HL-60 (cell line): ENCODE measurements at places on chromosomes 12 and 14.

- DNase-seq: no peak
Observed at GRCh38 chr14:64779472-64779871, 75.2 kb downstream of the PLEKHG3 start.

DNA sequence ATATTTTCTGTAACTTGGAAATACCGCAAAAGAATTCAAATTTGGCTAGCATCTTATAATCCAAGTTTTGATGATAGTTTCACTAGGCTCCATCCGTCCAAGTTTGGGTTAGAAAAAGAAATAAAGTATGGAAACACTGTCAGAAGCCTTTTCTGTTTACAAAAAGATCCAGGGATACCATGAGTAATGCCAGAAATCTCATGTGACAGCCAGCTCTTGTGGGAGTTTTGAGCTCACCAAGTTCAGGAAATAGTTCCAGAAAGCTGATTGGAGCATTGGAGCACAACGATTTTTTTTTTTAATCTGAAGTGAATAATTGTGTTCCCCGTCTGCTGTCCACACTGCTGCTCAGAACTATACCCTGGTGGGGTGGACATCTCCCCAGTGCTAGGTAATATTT, 229.7 kb upstream of the NPAS3 start:
- no peak for DNase-seq

- DNase-seq: peak; percentile 15
Observed at GRCh38 chr14:98138666-98139065, 1133.3 kb downstream of the BCL11B start.

DNA sequence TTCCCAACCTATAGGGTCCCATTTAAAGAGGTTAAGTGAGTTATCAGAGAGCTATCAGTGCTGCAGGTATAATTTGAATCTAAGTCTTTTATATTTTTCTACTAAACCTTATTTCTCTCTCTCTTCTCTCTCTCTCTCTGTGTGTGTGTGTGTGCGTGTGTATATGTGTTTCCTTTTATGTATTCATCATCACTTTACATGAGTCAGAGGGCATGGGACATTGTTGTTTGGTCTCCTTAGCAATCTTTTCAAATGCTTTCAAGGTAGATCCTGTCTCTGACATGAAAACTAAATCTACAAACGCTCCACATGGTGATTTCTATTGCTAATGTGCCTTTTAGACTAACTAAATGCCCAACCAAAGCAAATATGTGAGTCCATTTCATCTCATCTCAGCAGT, 459.7 kb downstream of the BTG1 start:
- DNase-seq: no peak

DNA sequence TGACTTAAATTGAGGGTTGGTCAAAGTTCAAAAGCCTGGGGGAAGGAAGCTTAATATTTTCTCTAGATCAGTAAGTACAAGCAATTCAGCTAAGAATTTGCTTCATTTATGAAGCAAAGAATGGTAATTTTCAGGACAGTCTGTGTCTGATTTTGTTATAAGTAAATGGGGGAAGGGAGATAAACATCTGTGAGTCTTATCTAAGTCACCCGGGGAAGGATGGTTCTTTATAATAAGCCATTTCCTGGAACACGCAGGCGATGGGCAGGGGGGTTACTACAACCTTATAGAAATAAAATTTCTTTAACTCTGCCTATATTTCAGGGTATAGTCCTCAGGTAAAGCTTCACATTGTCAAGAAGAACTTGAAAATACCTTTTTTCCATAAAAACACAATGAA, 42.9 kb downstream of the HELB start:
- no peak for DNase-seq

DNA sequence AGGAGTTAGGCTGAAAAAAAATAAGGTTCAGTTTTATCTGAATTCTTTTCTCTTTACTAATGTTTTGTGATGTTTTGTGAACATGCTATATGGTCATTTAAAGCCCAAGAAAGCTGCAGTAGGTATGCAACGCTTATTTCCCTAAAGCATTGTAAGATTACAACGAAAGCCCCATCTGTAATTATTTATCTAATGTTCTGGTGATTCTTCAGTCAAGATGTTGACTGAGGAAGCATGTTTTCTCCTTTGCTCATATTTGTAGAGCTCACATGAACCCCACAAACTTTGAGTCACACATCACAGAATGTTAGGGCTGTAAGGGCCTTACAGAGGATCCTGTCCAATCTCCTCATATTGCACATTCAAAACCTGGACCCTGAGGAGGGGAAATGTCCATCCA, 3.2 kb upstream of the TUBA1C start:
- DNase-seq: no peak

- no peak for DNase-seq
Observed at GRCh38 chr14:68137704-68138619, 318.4 kb downstream of the RAD51B start.

- no peak for DNase-seq
Observed at GRCh38 chr12:127987199-127987901, 279.6 kb upstream of the TMEM132C start.

DNA sequence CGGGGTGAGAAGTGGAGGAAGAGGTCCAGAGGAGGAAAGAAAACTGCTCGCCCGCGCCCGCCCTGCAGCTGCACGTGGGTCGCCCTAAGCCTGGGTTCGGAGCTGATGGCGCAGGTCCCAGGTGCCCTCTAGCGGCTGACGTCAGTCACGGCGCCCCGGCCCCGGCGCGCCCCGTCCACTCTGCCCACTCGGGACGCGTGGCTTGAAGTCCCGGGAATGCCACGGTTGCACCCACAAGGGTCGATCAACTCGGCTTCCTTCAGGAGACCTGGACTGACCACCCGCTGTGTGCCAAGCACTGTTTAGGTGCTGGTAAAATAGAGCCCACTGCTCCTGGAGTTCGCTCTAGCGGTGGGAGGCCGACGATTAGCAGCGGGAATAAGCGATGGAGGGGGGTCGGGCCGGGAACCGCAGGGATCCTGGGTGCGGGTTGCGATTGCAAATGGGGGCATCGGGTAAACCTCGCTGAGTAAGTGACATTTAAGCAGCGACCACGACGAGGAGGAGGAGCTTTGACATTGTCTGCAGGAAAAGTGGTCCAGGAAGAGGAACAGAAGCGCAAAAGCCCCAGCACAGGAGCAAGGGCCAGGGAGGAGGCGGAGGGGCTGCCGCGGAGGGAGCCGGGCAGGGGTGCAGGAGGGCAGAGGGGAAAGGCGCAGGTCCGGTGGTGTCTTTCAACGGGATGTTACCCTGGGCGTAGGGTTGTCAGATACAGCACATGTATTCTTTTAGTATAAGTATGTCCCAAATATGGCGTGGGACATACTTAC, 5.1 kb upstream of the ZNF839 start:
- DNase-seq: peak; percentile 76

DNA sequence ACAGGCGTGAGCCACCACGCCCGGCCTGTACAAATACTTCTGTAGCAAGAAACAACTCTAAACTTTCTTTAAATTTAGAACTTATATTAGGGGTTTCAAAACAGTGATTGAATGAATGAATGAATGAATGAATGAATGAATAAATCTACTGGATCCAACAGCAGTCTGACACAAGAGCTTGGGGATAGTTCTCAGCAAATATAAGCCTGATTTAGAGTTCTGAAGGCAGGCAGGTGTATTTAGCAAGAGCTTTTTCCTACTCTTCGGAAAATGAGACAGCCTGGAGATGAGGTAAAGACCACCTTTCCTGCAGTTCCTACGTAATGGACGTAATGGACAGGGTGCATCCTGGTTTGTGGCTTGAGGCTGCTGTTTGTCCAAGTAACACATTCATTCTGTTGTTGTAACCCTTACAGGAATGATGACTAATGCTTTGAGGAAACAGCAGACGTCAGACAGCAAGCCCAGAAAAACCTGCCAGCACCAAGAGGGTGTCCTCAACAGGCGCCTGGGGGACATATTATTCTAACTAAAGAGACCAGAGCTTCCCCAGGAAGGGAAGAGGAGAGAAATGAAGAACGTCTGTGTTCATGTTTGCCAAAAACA, 277.4 kb upstream of the SOX5 start:
- DNase-seq: no peak

GRCh38 chr14:69586404-69586803, 11.7 kb upstream of the CCDC177 start:
- DNase-seq: no peak

DNA sequence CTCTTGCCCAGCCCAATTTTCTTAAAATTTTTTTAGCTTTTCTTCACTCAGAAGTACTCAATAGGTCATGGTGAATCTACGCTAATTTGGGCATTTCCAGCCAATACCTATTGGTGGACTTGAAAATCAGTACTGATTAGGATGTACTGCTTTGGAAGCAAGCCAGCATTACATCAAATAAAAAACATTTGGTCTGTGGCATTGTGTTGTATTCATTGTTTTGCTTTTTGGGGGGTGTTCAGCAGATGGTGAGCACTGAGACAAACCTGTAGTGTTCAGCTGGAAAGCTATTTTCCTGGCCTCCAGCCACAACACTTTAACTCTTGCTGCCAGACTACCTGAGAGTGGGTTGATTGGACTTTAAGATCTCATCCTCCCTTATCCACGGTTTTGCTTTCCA, 4.0 kb downstream of the MAPKAPK5 start:
- no peak for DNase-seq

GRCh38 chr12:100706033-100706432, 88.5 kb upstream of the ANO4 start:
- no peak for DNase-seq

DNA sequence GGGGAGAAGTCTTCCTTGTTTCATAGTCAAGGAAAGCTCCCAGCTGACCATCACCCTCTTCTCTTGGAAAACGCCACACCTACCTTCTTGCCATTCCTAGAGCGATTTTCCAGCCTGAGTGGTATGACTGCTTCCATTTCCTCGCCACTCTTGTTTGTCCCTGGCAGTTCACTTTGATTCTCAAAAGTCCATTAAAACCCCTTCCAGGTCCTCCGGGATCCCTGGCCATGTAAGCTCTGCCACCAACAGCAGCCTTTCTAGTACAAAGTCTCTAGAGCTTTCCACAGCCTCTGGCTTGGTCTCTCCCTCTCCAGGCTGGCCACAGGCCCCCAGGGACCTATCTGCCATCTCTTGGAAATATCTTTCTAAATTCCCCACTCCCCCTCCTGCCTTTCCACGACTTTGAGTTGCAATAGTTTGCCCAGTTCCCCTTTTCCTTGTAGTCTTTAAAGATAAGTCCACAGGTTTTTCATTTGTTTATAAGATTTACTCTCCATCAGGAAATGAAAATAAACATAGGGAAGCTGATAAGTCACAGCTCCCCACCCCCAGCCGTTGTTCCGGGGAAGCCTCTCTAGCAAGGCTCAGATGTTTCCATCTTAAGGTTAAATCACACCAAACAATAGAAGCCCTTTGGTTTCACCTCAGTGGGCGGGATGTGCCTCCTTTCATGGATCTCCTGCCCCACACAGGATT, 42.9 kb upstream of the SINHCAF start:
- no peak for DNase-seq

DNA sequence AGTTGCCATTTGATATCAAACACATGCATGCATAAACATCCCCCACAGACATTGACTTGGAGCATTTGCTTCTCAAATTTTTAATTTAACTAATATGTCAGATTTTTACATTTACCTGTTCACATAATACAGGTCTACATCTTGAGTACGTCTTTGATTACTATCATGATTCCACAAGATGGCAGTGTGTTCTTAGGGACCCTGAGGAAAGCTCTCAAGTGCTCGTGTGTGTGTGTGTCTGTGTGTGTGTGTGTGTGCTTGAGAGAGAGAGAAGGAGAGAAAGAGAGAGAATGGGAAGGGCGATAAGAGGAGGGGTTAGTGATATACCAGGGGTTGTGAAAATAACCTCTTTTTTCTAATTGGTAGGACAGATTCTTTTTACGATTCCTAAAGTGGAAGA, 167.1 kb upstream of the OR4E1 start:
- DNase-seq: no peak

- peak; percentile 65 for DNase-seq
Observed at GRCh38 chr14:23068789-23069412, 11.6 kb upstream of the CDH24 start.

- DNase-seq: no peak
Observed at GRCh38 chr12:124543590-124544310, 23.7 kb downstream of the NCOR2 start.

DNA sequence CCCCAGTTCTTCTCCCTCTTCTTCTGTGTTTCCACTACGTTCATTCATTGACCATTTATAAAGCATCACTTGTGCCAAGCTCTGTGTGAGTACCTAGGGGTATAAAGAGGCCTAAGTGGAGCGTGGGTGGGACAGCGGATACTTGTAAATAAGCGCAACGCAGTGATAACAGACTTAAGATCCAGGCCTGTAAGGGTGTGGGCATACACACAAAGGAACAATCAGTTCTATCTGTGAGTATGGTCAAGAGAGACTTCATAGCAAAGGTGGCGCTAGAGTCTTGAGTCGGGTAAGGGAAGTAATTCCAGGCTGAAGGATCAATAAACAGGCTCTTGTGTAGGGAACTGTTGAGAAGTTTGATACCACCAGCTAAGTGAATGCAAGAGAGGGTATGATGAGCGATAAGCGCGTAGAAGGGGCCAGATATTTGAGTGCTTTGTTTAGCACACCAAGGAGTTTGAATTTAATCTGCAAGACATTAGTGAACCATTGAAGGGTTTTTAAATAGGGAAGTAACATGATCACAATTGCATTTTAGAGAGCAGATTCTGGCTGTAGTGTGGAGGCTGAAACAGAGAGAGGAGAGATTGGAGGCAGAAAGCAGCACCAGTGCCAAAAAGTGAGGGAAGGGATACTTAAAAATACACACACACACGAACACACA, 1.0 kb upstream of the GXYLT1 start:
- DNase-seq: no peak

DNA sequence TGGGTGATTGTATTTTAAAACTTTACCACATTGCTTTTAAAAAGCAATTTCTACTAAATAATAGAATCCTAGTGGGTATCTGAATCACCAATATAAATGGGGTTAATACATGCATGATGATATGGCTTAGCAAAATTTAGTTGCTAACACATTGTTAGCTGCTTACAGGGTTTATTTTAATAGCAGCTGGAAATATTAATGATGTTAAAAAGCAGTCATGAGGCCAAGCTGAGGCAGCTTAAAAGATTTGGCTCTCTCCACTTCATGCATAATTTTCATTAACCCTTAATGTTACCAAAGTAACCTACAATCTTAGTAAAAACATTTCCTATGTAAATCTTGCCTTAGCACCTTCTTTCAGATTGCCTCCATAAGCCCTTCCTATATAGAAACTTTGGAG, 49.2 kb upstream of the CNOT2 start:
- DNase-seq: no peak

DNA sequence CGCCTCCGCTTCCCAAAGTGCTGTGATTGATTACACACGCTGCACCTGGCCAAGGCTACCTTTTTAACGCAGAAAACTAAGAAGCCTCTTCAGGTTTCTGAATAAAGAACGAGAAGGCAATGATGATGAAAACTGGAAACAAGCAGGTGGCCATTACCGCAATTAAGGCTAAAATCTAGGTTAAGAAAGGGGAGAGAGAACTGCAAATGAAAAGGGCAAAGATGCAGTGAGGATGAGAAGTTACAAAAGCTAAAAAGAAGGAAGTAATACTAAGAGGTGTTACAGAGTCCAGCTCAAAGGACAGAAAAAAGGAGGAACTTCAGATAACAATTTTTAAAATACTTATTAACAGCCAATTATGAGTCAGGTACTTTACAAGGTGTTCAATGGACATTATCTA, 79.7 kb downstream of the DUSP16 start:
- peak; percentile 42 for DNase-seq

GRCh38 chr12:74610711-74611110, 73.1 kb downstream of the ATXN7L3B start:
- no peak for DNase-seq
